Stimulated activated naive B cell treated with anti-CD40 and anti-IgM and Interleukin-4, amounts not matched to agents 10 μg/mL and 1 μg/mL and 100 μg/mL, for 72 hours (primary cell): ENCODE measurements at places on chromosomes 2 and 18.
A peak's percentile ranks its signal among the peaks of the same experiment; 100 is the strongest.

DNA sequence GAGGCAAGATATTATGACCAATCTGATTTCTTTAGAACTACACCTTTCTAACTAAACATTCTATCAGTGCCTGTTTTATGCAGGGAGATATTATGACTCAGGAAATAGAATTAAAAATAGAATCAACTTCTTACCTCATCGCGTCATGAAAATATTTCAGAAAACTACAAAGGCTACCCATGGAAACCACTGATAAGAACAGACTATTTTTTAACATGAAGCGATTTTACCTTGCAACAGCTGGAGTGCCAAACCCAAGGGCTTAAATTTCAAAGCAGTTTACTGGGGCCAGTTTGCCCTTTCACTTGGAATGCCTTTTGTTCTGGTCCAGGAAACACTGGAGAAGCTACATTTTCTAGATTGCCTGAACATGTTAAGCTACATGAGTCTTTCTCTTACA is 304.8 kb upstream of the CCDC68 start:
- DNase-seq: no peak

DNA sequence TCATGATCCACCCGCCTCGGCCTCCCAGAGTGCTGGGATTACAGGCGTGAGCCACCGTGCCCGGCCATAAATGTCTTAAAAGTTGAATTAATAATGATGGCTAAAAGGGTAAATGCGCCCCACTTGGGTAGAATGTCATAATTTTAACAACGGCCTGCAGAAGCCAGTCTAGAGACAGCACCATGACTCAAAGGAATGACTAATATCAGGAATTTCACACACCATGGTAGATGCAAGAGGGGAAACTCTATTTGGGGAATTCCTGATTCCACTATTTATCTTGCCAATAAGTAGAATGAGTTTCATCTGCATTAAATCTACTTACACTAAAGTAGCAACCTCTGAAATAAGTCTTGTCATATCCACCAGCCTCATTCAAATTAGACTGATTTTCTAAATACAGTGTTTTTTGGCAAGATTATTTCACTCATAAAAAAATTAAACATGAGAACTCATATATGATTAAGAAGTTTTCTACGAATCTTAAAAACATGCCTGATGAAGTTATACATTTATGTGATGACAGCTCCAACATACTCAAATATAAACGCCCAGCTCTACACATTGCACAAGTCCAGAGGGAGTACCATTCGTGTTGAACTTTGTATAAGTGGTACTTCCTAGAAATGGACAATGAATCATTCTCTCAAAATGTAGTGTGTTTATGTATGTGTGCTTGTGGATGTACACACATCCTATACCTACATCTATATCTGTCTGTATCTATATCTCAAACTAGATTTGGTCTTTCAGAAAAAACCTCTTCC is 309.7 kb downstream of the IRS1 start:
- DNase-seq: no peak

GRCh38 chr2:38407111-38407682 is 30.1 kb upstream of the ATL2 start:
- DNase-seq: no peak

DNA sequence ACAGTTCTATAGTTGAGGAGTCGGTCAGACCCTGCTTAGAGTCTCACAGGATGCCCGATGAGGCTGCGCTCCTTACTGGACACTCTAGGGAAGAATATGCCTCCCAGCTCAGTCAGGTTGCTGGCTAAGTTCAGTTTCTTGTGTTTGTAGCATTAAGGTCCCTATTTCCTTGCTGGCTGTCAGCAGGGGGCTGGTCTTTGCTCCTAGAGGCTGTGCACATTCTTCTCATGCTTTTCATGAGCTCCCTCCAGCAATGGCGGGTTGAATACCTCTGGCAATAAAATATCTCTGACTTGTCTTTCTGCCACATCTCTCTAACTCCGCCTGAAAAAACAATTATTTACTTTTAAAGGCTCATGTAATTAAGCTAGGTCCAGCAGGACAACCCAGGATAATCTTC is 79.4 kb upstream of the DNAJC10 start:
- no peak for DNase-seq

DNA sequence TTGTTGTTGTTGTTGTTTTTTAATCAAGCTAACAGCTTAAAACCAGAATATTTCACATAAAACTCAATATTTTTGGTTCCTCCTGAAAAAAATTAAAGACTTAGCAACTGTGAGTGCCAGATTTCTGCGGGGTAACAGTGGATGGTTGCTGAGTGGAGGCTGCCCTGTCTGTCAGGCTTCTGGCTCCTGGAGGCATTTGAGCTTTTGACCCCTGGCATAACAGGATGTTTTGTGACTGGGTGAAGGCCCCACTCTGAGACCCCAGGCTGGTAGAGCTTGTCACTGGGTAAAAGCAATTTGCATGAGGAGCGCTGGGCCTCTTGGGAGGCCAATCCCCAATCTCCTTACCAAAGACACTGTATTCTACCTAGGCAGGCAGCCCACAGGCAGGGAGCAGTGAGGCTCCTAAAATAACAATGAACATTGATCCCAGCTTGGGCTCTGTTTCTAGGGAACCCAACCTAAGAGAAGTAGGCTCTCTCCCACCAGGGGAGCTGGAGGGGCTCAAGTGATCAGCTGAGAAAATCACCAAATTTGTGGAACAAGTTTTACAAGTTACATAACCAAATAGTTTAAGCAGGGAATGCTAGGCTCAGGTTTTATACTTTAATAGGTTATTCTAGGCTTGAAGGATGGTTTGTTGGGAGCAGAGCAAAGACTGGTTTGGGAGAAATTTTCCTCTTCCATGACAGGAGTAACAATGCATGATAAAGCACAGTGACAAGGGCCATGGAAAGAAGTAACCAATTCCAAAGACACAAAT is 5.9 kb upstream of the SPRED2 start:
- DNase-seq: no peak

DNA sequence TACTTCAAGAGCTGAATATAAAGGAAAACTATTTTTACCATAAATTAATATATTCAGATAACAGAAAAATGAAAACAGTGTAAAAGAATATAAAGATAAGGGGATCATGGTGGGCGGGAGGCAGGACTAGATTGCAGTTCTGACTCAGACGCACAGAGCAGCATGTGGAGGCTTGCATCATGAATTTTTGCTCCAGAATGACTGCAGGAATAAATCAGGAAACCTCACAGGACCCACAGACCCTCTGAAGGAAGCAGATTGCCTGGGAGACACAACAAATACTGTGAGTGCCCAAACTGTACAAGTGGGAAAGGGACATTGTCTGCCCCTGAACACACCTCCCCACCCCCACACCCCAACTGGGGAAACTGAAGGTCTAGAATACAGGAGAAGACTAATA is 19.2 kb upstream of the SIGLEC15 start:
- no peak for DNase-seq

GRCh38 chr2:216428618-216429350 is 16.5 kb downstream of the SMARCAL1 start:
- no peak for DNase-seq

DNA sequence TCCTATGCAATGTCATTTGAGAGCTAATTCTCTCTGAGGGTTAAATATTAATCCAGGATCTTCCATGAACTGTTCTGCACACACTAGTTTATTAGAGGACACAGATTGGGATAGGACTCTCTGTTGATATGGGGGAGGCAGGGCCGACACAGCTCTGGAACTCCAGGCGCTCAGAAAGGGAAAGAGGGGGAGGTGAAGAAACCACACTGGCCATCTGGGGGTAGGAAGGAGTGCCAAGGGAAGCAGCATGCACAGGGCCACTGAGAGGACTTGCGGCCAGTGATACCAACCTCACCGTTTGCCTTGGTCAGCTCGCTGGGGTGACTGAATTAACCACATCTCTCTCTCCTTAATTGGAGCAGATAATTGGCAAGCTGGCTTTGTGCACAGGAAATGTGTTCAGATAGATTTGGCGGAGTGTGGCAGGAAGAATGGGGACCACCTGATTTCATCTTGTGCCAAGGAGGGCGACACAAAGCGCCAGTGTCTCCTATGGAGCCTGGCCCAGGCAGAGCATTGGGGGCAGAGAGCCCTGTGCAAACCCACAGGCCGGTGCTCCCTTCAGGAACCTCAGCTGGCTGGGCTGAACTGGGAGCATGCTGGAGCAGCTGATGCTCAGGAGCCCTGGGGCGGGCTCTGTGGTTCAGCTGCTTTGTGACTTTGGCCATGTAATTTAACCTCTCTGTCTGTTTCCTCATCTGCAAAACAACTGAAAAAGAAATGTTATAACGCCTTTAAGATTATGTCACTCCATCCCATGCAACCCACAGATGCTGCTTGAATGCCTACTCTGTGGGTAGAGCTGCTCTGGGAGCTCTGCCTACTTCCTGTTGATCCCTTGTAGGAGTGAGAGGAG is 114.7 kb upstream of the STON1 start:
- no peak for DNase-seq

GRCh38 chr2:185967335-185967734 is 228.7 kb downstream of the FSIP2 start:
- no peak for DNase-seq

DNA sequence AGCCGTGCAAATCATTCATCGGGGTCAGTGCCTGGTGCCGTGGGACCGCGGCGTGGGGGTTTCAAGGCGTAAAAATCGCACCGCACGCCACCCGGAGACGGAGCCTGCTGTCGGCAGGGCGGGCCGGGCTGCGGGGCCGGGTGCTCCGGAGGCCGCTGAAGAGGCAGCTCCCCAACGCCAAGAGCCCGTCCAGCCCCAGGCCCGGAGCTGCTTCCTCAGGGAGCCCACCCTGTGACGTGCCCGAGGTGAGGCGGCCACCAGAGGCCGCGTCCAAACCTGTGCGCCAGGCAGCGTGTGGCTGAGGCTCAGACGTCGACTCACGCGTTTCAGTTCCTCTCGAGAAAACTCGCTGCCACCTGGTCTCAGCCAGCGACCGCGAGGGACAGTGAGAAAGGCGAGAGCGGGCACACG is 98.1 kb downstream of the NFATC1 start:
- no peak for DNase-seq

- DNase-seq: no peak
These were observed 41.6 kb downstream of the ZBTB7C start for GRCh38 chr18:48367557-48367956.

- DNase-seq: no peak
These were observed 68.2 kb upstream of the HPCAL1 start for GRCh38 chr2:10234409-10235094.

DNA sequence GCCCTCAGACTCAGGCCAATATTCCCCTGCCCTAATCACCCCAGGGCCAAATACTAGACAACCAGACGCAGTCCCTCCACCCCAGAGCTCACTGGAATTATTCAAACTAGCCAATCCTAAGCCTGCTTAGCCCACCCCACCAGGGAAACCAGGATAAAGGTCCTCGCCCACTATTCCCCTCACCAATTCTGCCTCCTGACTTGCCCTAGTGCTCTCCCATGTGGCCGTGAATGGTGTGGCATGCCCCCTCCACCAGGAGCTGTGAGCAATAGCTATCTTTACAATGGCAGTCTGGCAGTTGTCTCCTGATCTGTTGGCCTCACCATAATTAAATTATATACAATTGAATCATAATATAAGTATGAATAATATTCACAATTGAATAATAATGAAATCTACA is 42.3 kb downstream of the FAM124B start:
- no peak for DNase-seq

- no peak for DNase-seq
These were observed 951.3 kb upstream of the ACVR2A start for GRCh38 chr2:146893500-146894041.

DNA sequence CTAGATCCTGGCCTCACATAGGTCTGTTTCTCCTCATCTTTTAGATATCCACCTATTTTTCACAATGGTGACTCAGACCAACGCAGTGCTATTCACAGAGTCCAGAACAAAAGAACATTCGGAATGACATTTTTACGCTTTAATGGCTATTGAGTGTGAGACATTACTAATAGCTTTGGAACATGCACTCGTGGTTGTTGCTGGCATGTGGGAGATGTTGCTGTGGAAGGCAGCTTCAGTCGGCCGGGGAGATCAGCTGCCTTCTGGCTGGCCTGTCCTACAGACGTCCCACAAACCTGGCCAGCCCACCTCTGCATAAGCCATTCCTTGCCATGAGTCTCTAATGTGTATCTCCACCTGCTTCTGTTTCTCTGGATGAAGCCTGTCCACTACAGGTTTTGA is 3.4 kb downstream of the MBP start:
- no peak for DNase-seq

- DNase-seq: no peak
These were observed 8.2 kb upstream of the SLC39A10 start for GRCh38 chr2:195648787-195649186.

- no peak for DNase-seq
These were observed 97.6 kb downstream of the MYCN start for GRCh38 chr2:16037808-16038457.

- DNase-seq: no peak
These were observed 6.9 kb downstream of the ATP6V1B1 start for GRCh38 chr2:70942396-70943204.

DNA sequence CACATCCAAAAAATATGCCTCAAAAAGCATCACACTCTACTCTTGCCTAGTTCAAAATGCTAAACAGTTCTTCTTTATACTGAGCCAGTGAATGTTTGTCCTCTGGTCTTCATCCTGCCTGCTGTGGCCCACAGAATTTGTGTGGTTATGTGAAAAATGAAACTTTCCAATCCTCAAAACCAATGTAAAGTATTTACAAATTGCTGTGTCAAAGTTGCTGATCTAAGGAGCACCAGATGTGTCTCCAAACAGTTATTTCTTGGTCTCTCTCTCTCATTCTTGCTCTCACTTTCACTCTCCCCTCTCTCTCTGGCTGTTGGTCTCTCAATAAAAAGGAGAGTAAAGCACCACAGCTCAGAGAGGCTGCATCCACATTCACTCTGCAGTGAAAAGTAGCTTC is 23.0 kb downstream of the EPHA4 start:
- DNase-seq: no peak

GRCh38 chr2:43199492-43200488 is 26.6 kb downstream of the ZFP36L2 start:
- DNase-seq: no peak

- no peak for DNase-seq
These were observed 174.6 kb upstream of the PID1 start for GRCh38 chr2:229445501-229446211.

DNA sequence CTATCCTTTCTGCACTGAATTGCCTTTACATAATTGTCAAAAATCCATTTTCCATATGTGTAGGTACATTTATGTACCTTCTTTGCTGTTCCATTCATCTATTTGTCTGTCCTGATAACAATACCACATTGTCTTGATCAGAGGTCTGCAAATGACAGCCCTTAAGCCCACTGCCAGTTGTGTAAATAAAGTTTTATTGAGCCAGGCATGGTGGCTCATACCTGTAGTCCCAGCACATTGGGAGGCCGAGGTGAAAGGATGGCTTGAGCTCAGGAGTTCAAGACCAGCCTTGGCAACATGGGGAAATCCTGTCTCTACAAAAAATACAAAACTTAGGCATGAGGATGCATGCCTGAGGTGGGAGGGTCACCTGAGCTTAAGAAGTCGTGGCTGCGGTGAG is 121.0 kb downstream of the TFCP2L1 start:
- DNase-seq: no peak

- DNase-seq: no peak
These were observed 143.0 kb downstream of the ABCA12 start for GRCh38 chr2:214995409-214995808.

- DNase-seq: peak; percentile 2
These were observed 836.1 kb downstream of the CBLN2 start for GRCh38 chr18:71707985-71708500.

GRCh38 chr18:58645398-58645797 is 16.5 kb upstream of the ALPK2 start:
- no peak for DNase-seq

GRCh38 chr18:58562146-58562998 is 66.5 kb downstream of the ALPK2 start:
- no peak for DNase-seq

GRCh38 chr2:239354132-239354790 is 46.6 kb downstream of the HDAC4 start:
- DNase-seq: no peak

- no peak for DNase-seq
These were observed 77.9 kb downstream of the DTNA start for GRCh38 chr18:34787931-34788532.
